ENCODE measurements at places on chromosomes 3 and 15.

- no peak for DNase-seq
Measured at GRCh38 chr3:20990896-20991295, 760.1 kb downstream of the ZNF385D start.

GRCh38 chr15:36331531-36332275, 247.7 kb upstream of the CDIN1 start:
- no peak for DNase-seq

GRCh38 chr15:99212406-99212805, 37.0 kb downstream of the TTC23 start:
- DNase-seq, result no peak

GRCh38 chr3:152245498-152246170, 23.1 kb upstream of the MBNL1 start:
- DNase-seq, result no peak

DNA sequence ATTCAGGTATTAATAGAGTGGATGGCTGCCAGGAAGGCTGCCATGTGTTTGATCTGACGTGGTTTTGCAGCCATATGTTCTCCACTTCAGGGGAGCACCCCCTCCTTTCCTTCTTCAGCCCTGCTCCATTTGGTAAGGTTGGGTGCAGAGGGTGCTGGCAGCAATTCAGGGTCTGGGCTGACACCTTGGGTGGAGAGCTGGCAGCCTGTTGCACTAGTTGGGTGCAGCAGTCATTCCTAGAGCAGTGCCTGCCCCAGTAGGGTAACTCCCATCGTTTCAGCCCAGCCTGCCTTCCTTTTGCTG, 1.5 kb downstream of the TYRO3 start:
- DNase-seq, result no peak

DNA sequence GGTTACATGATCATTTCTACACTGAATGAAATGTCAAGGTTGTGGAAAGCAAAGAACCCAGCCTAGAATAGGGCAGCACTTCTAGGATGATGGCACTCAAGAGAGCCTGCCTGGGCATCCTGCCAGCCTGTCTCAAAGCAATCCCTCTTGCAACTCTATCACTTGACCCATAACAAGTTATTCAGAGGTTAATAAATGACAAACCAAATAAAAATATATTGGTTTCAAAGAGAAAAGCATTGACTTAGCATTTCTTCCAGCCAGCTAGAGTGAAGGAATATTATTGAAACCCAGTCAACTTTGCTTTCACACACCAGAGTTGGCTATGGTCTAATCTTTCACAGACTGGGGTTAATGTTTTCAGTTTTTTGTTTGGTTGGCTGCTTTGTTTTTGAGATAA, 214.6 kb upstream of the UBE2E2 start:
- DNase-seq, result no peak

- DNase-seq, result no peak
Measured at GRCh38 chr3:125128861-125129501, 73.2 kb upstream of the HEG1 start.

DNA sequence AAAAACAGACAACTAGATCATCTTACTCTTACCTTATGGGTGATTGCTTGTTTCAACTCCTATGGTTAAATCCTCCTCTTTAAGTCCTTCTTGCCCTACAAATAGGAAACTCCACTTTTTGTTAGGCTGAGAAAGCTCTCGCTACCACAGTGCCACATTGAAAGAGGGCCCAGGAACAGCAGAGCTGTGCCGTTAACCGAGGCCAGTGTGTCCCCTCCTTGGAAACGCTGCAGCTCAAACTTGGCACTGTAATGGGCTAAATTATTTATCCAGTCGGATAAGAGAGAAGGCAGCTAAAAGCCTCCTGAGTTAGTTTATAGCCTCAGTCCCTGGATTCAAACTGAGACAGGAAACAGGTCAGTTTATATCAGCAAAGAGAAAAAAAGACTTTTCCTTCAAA, 46.1 kb downstream of the KBTBD12 start:
- no peak for DNase-seq

Data from foreskin keratinocyte (primary cell).